ENCODE measurements at places on chromosomes 12 and 14.

DNA sequence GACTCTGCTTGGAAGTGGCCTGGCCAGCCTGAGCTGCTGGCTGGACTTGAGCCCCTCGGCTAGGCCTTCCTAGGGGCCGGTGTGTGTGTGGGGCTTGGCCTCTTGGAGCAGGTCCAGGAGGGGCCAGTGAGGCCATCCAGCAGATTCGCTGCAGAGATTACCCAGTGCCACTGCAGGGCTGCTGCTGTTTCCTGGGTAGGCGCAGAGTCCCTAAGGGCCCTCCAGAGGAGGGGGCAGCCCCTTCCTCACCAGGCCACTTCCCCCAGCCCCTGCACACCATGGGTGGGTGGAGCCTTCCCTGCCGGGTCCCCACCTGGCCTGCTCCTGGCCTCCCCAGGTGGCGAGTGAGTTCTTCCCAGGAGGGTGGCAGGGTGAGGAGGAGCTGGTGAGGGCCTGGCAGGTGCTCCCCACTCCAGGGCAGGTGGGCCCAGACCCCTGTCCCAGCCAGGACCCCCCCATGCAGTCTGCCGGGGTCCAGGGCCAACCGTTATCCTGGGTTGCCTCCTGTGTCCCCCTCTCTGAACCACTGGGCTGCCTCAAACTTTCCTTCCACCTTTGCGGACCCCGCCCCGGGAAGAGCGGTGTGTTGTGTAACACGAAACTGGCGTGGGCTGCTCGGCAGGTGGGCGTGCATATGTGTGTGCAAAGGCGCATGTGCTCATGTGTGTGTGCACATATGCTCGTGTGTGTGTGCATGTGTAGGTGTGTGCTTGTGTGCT, 25.1 kb downstream of the ASPG start:
- peak; percentile 12 for DNase-seq

GRCh38 chr14:50669441-50669986, 1.4 kb upstream of the SAV1 start:
- no peak for DNase-seq

DNA sequence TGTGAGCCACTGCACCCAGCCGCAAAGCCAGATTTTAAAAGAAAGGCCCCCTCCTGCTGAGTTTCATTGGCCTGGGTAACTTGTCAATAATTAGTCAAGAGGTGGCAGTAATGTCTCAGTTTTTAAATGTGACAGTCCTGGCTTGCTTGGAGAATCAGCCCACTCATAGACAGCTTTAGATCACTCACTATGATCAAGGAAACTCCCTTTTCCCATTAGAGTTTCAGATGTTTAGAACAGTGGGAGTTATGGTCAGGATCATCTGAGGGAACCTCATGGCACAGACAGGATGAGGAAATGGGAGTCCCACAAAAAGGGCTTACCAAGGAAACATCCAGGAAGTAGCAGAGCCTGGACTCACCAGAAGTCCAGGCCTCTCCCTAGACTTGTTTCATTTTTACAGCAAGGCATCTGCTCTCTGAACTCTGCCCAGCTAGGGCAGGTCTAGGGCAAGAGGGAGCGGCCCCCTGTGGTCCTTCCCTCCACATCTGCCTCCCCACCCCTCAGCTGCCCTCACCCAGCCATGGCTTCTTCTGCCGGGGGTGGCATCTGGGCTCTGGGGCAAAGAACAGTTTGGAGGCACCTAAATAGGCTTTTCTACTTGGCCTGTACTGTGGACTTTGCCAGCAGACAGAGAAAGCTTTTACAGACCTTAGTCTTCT, 11.2 kb downstream of the BCL2L14 start:
- DNase-seq: no peak

GRCh38 chr14:50534997-50535396, 2.6 kb upstream of the MAP4K5 start:
- no peak for DNase-seq

DNA sequence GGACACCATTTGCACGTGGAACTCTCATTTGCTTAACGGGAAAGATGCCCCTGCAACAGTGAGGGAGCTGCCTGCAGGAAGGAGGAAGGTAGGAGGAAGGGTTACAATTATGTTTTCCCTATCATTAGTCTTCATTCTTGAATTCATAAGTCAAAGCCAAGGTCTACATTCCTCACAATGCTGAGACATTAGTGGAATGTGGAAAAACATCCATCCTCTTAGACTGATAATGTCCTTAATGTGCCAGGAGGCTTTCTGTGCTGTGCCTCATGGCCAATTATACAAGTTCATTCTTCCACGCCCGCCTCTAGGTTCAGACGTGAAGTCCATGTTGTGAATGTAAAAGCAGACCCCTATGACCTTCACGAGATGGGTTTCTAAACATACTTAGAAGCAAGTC, 1212.4 kb upstream of the TMEM132C start:
- no peak for DNase-seq

DNA sequence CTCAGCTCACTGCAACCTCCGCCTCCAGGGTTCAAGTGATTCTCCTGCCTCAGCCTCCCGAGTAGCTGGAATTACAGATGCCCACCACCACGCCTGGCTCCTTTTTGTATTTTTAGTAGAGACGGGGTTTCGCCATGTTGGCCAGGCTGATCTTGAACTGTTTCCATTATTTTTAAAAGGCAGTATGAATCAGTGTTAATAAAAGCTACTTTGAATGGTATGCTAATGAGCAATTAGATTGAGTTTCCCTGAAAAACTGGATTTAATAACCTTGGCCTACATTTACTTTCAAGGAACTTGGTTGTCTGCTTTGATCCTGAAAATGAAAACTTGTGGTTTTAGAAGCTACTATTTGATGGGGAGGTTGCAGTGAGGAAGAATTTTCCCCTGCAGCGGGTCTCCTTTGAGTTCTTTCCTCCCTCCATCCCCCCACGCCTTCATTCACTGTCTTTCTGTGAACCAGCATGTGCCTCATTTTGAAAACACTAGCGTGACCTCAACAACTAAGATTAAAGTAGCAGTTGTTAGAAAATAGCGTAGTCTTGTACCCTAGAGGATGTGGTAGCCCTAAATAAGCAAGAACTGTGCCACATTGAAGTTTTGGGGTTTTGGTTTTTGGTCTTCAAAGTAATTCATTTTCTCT, 17.8 kb upstream of the RPS6KA5 start:
- no peak for DNase-seq

DNA sequence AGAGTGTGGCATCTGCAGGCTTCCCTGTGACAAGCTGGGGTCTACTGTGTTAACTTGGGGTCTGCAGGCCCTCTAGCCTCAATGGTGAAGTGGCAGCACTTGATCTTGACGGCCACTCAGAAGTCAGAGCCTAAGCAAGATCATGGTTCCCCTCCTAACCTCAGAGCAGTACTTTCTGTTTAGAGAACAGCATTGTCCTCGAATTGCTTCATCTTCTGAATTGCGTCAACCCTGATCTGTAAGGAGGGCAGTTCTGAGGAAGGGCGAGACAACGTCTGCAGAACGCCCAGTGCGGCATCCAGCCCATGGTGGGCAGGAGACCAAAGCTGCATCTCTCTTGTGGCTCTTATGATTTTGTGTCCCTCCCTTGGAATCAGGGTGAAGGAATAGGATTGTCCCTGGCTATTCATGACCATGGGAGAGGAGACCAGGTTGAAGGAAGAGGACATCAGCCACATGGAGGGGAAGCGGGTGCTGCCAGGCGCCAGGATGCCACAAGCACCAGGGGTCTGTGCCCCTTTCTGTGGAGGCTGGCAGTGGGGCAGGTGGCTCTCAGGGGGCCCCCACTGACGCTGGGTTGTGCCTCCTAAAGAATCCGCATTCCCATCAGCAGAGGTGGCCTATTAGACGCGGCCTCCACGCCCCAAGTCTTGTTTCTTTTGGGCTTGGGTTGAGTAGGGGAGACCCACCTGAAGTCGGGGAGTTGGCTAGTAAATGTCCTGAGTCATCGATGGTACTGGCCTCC, 2.2 kb downstream of the SERPINA9 start:
- DNase-seq: no peak

DNA sequence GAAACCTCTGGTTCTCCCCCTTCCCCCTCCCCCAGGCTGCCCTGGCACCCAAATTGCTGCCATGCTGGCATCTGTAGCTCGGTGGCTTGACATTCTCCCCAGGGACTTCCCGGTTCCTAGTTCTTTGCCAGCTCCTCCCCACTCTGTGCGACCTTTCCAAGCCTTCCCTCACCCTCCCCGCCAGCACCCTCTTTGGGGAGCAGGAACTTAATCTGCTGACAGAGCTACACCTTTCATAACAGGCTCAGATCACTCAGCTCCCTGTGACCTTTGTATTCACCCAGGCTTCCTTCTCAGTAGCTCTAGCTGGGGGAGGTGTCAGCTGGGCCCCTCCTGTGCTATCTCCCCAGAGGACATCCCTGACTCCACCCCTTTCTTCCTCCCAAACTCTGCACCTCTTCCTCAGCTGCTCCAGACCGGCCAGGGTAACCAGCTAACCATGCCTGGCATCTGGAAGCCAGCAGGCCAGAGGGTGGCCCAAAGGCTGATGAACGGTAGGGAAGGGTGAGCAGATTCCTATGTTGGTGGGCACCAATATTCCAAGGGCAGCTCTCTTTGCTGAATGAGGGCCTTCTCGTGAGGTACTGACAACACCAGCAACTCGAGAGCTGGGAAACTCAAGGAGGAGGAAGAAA, 1.8 kb upstream of the COX14 start:
- DNase-seq: peak; percentile 52

DNA sequence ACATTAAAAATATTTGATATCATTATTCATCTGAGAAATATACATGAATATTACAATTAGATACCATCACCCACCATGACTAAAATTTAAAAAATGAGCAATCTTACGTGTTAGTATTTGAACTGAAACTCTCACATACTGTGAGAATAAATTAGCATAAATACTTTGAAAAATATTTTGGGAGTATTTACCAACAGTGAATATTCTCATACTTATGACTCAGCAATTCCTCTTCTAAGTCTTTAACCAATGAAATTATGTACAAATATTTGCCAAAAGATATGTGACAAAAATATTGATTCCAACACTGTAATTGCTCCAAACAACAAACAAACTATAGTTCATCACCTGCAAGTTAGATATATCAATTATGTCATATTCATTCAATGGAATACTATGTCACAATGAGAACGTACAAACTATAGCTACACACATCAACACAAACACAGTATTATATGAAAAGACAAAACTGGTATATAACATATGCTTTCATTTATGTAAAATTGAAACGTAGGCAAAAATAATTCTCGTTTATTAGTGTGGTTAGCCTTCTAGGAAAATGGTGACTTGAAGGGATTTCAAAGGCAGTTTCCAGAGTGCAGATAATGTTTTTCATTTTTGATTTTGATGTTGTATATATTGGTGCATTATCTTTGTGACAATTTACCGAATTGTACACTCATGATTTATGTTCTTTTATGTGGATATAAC, 742.2 kb downstream of the SLC16A7 start:
- DNase-seq: no peak
